T follicular helper cell (primary cell): ENCODE measurements at places on chromosomes 4 and X.

DNA sequence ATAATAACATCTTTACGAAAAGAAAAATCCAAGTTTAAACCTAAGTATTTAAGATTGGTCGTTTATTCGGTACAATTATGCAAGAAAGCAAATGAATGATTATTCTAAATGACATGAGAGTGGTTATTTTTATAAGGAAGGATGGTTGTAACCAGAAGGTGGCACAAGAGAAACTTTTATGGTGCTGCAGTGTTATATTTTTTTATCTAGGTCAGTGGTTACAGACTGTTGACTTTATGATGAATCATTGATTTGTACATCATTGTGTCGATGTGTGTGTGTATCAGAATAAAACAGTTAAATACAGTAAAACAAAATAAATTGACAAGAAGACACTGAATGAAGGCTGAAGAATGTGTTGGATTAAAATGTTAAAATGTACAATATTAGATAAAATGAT is 9.8 kb downstream of the DCAF8L2 start:
- no peak for DNase-seq

GRCh38 chr4:70855464-70855863 is 15.8 kb upstream of the GRSF1 start:
- no peak for DNase-seq

DNA sequence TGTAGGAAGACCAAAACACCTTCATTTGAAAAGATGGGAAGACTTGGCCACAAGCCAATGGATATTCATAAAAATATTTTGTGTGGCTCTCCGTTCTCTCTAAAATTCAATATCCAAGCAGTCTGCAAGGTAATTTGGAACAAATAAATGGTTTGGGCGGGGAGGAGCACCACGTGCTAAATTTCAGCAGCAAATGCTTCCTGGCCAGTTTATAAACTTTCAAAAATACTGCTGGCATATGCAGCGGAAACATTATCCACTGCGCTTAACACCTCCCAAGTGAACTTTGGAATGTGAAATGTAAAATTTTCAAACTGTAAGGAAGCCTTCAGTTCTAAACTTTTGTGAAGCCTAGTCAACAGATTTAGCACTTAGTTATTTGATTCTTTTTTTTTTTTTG is 191.0 kb downstream of the NSUN7 start:
- DNase-seq = no peak

GRCh38 chr4:78787392-78788006 is 11.3 kb downstream of the BMP2K start:
- no peak for DNase-seq

DNA sequence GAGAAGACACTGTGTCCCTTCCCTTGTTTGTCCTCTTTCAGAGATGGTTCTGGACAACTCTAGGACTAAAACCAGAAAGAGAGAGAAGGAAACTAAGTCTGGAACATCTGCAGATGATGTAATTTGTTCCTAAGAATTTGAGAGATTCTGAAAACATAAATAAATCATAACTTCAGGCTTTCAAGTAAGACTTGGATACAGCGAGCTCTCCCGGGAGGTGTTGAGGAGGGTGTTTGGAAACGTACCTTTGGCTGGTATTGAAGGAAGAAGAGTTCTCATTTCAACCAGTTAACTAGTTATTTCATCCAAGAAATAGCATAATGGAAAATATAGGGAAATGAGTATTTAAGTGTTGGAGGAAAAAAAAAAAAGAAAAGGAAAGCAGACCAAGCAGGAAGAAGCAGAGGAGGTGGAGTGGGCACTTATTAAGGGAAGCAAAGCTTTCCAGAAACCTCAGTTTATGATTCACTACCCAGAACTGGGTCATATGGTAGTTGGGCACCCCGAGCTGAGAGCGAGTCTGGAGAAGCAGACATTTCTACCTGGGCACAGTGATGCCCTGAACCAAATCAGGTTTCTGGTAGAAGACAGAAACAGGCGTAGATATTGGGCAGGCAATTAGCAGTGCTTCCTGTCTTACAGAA is 26.9 kb downstream of the CCNG2 start:
- no peak for DNase-seq

- no peak for DNase-seq
Observed at GRCh38 chrX:43666311-43666912, 10.3 kb downstream of the MAOA start.

- DNase-seq = no peak
Observed at GRCh38 chrX:119736206-119736764, 22.1 kb upstream of the SOWAHD start.

- DNase-seq = no peak
Observed at GRCh38 chrX:10570601-10571000, 49.8 kb downstream of the MID1 start.

GRCh38 chr4:100075056-100075455 is 115.2 kb downstream of the DDIT4L start:
- DNase-seq = no peak

GRCh38 chr4:3518511-3518880 is 13.7 kb downstream of the LRPAP1 start:
- no peak for DNase-seq

DNA sequence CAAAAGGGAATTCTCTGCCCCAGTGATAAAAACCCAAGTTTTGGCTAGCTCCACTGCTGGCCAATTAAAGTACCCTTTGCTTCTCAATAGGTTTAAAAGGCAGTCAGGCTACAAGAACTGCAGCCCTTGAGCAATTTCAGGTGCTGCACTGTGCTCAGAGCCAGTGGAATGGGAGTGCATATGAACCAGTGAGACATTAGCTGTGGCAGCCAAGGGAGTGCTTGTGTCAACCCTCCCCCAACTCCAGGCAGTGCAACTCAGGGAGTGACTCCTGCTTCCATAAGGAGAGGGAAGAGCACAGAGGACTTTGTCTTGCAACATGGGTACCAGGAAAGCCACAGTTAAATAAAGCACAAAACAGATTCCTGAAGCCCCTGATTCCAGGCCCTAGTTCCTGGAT is 61.6 kb upstream of the VAMP7 start:
- no peak for DNase-seq

DNA sequence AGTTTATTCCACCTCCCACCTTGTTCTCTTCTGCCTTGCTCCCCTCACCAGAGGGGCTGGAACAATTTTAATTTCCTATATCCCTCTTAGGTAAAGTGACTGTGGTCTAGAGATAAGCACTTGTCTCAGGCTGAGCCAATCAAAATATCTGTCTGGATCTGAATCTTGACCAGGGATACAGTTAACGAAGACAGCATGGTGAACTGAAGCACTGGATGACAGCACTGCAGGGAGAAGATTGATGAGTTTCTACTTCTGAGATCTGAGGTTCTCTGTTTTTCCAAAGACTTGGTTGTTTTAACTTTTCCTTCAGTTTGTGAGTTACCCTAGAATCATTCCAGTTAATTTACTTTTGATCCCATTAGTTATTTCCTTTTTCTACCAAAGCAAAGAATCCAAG is 13.2 kb downstream of the GNPDA2 start:
- DNase-seq = no peak

DNA sequence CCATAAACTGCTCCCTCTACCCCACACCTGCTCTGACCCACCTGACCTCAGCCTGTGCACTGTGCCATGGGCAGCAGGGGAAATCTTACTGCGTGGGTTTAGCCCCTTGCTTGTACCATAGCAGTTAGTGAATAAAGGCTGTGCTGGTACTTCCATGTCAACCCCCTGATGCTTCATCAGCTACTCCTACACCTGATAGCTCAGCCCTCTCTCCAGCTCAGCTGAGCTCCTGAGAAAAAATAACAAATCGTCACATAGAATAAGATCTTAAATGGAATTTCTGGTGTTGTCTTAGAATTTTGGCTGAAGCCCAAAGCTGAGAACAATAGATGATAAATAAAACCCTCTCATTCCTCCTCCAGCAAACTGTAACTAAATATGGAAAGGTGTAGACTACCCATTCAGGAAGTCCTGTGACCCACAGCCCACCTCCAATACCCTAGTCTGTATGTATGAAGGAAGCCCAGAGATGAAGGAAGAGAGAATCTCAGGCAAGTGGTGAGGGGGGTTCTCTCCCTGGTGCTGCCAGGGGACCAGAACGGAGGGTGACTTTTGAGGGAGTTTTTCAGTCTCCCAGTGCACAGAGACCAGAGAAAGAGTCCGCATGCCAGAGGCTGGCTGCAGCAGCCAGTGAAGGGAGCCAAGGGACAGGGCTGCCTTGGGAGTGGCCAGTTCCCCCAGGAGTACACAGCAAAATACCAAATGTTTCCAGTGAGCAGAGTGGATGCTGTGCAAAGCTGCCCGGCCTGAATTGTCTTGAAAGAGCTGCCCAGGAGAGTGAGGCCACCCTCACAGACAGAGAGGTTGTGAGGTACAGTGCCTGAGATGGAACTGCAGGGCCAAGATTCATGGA is 227.3 kb downstream of the QDPR start:
- DNase-seq = no peak

DNA sequence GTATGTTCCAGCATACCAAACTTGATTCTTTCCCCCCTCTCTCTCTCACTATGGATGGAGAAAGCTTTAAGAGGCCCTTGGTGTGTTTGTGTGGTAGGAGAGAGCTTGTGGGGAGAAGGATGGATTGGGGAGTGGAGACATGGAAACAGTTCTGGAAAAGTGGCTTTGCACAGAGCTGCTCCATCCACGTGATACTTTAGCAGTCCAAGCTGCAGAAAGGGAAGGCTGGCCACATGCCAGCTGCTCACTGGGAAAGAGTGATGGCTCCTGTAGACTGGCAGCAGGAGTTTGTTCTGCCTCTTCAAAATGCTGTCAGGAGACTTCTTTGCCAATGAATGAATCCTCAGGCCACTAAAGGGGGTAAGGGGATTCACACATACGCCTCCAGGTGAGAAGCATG is 21.7 kb upstream of the SEC24B start:
- DNase-seq = no peak

- DNase-seq = no peak
Observed at GRCh38 chr4:94680176-94680862, 77.4 kb upstream of the BMPR1B start.

- no peak for DNase-seq
Observed at GRCh38 chr4:141669501-141669900, 33.1 kb downstream of the IL15 start.

- DNase-seq = no peak
Observed at GRCh38 chr4:110371016-110371770, 104.8 kb upstream of the ENPEP start.

DNA sequence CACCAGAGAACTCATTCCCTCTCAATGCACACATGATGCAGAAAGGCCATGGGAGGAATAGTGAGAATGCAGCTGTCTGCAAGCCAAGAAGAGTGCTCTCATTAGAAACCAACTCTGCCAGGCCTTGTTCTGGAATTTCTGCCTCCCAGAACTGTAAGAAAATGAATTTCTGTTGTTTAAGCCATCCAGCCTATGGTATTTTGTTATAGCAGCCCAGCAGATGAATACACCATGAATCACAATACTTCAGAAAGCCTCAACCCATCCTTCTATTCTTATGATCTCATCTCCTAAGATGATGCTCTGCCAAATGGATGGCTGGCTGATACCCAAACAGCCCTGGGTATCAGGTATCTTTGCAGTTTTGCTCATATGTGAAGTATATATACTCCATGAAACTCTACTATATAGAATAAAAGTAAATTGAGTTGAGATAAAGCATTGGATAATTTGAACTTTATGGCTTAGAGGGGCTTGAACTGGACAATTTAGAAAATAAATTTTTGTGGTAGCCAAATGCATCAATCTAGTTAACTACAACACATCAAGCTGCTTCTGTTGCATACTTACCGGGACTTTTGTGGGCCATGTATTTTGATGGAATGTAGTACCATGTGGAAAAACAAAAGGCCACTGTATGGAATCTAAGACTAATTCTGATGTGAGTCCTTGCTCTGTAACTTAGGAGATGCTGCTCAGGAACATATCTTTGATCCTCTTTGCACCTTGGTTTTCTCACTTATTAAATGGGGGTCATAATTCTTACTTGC is 245.9 kb downstream of the HS3ST1 start:
- no peak for DNase-seq
